ENCODE measurements at places on chromosomes 3 and 15. TPM values are rescaled to one million over a fixed set of nuclear protein-coding genes. Genes with fewer than 3 reads are reported as not detected.

- no peak for DNase-seq
Measured at GRCh38 chr3:97575742-97576141, 188.8 kb upstream of the ARL6 start.

DNA sequence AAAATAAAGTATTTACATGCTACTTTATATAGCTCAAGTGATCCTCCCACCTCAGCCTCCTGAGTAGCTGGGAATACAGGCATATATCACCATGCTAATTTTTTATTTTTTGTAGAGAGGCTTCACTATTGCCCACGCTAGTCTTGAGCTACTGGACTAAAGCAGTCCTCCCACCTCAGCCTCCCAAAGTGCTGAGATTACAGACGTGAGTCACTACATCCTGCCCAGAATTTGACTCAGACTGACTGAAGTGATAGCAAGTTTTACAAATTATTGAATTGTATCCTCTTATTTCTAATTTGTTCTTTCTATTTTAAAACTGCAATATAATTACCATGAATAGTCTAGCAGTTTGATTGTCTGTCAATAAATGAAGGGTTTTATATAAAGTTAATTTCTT, 210.3 kb upstream of the CGNL1 start:
- DNase-seq: no peak

DNA sequence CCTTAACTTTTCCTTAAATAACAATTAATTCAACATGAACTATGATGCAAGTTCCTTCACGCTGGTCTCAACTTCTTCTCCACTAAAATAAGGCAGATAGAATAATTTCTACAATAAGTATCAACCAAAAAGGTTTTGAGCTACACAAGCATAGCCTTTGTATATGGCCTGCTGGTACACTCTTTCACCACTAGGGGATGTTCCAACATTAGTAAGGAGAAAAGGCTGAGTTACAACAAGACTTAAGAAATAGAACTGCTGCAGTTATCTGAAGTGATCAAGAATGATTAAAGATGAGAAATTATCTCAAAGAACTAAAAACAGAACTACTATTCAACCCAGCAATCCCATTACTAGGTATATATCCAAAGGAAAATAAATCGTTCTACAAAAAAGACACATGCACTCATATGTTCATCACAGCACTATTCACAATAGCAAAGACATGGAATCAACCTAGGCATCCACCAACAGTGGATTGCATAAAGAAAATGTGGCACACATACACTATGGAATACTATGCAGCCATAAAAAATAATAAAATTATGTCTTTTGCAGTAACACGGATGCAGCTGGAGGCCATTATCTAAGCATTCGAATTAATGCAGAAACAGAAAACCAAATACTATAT, 14.4 kb downstream of the ATP13A3 start:
- peak; percentile 64 for DNase-seq

The FEZF2 gene
- total RNA-seq: not detected

GRCh38 chr3:100769693-100770092, 60.4 kb downstream of the TFG start:
- DNase-seq: no peak
